Tongue (tissue), 3 donors: ENCODE measurements at places on chromosomes 13 and 19. TPM values are rescaled to one million over a fixed set of nuclear protein-coding genes. Genes with fewer than 3 reads are reported as not detected.

- peak; percentile 6 for DNase-seq
Observed at GRCh38 chr19:44576843-44577565, 36.4 kb upstream of the IGSF23 start.

DNA sequence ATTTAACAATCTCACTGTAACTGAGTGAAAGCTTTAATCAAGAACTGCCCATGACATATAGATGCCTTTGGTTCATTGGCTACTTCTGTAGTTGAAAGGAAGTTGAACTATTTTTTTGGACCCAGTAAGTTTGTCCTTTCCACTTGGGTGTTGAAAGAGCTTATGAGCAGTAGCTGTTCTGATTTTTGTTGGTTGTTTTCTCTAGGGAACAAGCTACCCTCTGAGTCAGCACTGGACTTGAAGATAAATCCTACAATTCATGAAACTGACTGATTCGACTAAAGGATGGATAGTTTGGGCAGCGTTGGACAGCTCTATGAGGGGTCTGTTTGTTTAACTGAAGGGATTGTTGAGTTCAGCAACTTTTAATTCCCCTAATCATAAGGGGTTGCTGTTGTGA is 101.0 kb downstream of the PAN3 start:
- no peak for DNase-seq

DNA sequence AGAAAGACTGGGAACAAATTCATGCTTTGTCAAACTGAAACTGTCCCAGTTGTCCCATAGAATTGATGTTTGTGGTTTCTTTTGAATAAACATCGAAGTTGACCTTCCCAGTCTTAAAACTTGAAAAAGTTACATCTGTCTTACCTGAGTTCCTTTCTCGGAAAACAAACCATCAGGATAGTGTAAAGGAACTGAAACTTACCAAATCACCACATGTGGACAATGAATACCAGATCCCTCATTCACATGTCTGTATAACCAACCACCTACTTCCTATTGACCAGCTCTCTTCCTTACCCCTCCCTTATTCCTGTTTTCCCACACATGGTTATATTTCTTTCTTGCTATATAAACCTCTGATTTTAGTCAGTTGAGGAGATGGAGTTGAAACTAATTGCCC is 791.7 kb upstream of the PCDH20 start:
- no peak for DNase-seq

DNA sequence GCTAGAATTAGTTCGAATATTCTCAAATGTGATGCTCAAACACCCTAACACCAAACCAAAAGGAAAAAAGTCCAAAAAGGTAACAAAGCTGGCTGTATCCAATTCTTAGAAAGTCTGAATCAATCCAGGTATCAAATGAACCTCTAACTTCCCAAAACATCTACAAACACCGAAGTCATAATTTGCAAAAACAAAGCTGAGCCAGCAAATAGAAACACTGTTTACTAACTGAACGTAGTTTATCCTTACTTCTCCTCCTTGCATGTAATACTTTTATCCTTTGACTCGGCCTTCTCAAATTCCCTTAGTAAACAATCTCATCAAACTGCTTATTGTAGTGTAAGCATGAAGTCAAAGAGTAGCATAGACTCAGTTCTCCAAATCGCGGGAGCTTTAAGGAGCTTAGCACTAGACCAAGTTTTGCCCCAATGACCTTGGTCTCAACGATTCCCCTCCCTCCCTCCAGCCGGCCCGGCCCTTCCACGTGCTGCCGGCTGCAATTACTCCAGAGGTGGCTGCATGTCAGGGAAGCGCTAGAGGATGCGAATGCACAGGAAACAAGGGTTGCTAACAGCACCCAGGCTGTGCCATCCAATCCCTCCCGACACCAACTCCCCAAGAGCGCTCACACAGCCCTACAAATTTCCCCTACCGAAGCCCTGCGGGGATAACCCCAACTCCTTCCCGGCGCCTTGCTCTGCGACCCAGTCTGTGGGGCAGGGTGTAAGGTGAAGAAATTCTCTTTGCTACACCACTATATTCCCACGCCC is 693 bp downstream of the XPO4 start:
- DNase-seq = peak; percentile 25

- peak; percentile 98 for DNase-seq
Observed at GRCh38 chr19:13162724-13163608, 12.8 kb downstream of the IER2 start.

- DNase-seq = peak; percentile 47
Observed at GRCh38 chr19:3821857-3822364, 35.7 kb upstream of the MATK start.

TMEM86B gene
- 0.72 TPM for total RNA-seq

VSIG10L gene
- total RNA-seq = 2.5 TPM

MCEMP1 gene
- not detected for total RNA-seq

GAS6 gene
- total RNA-seq = 85.8 TPM

CBY2 gene
- not detected for total RNA-seq
